ENCODE measurements at places on chromosomes 2 and 18.

DNA sequence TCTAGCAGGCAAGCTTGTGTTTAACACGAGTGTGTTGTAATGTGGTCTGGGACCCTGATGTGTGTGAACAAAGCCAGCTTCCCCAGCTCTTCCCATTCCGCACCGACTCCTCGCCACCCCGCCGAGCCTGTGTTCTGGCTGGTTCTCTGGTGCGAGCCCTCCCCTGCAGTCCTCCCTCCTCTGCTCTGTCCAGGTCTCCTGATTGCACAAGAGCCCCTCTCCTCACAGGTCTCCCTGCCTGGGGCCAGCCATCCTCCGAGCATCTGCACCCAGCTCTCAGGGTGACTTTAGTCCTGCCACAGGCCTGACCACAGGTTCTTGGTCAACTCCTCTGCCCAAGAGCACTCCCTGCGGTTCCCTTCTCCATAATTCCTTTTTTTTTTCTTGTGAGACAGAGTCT is 13.2 kb downstream of the SLC66A3 start:
- no peak for DNase-seq

GRCh38 chr2:35415942-35416341 is 939.6 kb upstream of the CRIM1 start:
- DNase-seq: no peak

- DNase-seq: no peak
These were observed 17.4 kb downstream of the ASB18 start for GRCh38 chr2:236246711-236247246.

DNA sequence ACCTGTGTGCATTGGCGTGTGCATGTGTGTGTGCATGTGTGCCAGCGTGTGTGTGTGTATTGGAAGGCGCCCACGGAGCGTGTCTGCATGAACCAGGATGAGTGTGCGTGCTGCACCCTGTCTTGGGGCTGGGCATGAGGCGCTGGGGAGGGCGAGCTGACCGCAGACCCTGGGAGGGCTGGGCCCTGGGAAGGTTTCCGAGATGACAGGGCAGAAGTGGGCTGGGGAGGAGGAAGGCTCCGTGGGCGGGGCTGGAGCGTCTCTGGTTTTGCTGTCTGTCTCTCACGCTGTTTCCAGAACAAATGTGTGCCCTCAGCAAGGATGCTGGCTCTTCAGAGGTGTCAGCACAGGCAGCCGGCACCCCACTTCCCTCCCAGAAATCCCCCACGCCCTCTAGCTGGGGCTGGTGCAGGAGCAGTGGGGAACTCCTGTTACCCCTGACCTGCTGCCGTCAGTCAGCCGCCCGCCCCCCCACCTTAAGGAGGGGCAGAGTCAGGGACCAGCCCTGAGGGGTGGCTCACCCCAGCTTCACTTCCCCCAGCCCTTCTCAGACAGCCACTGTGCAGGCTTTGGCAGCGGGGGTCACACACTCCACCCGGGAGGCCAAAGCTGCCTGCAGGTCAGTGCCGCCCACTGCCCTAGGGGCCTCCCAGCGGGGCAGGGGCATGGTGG is at the start of gene GPR35:
GPR35 (plus strand) TSS at position 531 of the 672 bp plus-strand sequence. CDS start 4,473 bp downstream, outside the sequence.
- DNase-seq: peak; percentile 15

DNA sequence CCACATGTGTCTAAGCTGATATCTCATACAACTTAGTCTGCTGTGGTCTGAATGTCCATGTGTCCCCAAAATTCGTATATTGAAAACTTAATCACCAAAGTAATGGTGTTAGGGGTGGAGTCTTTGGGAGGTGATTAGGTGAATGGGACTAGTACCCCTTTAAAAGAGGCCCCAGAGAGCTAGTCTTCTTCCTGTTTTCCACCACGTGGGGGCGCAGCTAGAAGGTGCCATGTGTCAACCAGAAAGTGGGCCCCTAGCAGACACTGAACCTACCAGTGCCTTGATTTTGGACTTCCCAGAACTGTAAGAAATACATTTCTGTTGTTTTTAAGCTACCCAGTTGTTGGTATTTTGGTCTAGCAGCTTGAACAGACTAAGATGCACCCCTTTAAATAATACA is 86.6 kb downstream of the ASB1 start:
- no peak for DNase-seq

- DNase-seq: no peak
These were observed 69.0 kb downstream of the RBM43 start for GRCh38 chr2:151192681-151193080.

- DNase-seq: no peak
These were observed 31.1 kb downstream of the NDUFAF7 start for GRCh38 chr2:37262522-37262921.

DNA sequence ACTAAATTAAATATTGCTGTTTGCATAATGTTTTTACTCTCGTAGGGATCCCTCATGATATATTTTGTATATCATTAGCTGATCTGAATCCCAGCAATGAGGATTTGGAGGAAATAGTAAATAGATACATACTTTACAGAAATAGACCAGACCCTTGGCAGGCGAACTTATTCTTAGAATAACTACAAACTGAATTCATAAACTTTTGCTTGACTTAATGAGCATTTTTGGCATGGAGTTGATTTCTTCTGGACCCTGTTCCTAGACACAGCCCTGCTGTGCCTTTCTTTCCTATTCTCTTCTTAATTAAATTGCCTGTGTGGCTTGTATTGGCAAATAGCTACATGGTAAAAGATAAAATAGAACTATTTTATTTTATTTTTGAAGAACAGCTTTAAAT is 145.9 kb downstream of the GREB1L start:
- DNase-seq: no peak

DNA sequence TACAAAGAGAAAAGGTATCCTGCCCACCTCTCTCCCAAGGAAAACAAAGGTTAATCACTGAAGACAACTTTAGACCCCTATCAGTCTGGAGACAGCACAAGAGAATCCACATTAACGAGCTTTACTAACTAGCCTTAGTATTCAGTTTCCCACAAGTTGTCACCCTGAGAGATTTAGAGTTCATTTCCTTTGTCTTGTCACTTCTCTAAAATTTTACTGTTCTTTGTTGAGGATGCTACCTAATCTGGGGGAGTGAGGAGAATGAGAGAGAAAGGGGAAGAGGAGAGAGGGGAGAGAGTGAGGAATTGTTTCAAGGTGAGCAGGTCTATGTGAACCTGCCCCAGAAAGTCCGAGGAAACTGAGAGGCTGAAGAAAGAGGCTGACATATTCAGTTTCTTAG is 28.4 kb downstream of the C2orf76 start:
- DNase-seq: no peak

DNA sequence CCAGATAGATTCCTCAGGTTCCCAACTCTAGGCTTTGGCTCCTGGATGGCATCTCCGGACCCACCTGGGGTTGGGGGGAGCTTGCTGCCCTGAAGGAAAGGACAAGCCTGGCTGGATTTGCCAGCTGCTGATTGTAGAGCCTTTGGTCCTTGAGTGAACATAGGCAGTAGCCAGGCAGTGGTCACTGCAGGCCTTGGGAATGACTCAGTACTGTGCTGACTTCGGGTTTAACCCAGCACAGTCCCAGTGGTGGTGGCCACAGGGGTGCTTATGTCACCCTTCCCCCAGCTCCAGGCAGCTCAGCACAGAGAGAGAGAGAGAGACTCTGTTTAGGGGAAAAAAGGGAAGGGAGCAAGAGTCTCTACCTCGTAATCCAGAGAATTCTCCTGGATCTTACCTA is 27.7 kb upstream of the ACTR2 start:
- no peak for DNase-seq

GRCh38 chr2:200703127-200703925 is 108.4 kb upstream of the BZW1 start:
- peak; percentile 41 for DNase-seq

- DNase-seq: no peak
These were observed 276.2 kb downstream of the MYCN start for GRCh38 chr2:16216558-16216945.

GRCh38 chr2:161165811-161166210 is 5.6 kb downstream of the TANK start:
- no peak for DNase-seq

DNA sequence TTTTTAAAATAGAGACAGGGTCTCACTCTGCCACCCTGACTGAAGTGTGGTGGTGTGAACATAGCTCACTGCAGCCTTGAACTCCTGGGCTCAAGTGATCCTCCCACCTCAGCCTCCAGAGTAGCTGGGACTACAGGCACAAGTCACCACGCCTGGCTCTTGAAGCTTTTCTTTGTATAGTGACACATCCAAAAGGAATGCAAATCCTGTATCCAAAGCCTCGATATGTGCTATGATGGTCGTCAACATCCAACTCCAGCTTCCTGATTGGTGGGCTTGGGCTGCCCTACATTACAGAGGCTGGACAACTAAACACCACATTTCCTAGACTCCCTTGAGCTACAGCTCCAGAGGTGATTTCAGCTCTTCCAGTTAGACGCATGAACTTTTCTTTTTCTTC is 101.7 kb upstream of the PGAP1 start:
- DNase-seq: peak; percentile 28

- DNase-seq: no peak
These were observed 84.2 kb downstream of the LBH start for GRCh38 chr2:30315391-30316063.

DNA sequence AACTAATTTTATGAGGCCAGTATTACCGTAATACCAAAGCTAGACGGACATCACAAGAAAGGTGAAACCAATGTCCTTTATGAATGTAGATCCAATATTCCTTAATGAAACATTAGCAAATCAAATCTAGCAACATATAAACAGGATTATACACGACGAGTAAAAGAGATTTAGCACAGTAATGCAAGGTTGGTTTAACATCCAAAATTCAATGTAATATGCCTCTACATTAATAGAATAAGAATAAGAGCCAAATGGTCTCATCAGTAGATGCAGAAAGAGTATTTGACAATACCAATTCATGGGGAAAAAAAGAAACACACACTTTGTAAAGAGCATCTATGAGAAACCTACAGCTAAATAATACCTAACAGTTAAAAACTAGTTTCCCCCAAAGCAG is 99.5 kb downstream of the TMEM163 start:
- DNase-seq: no peak

DNA sequence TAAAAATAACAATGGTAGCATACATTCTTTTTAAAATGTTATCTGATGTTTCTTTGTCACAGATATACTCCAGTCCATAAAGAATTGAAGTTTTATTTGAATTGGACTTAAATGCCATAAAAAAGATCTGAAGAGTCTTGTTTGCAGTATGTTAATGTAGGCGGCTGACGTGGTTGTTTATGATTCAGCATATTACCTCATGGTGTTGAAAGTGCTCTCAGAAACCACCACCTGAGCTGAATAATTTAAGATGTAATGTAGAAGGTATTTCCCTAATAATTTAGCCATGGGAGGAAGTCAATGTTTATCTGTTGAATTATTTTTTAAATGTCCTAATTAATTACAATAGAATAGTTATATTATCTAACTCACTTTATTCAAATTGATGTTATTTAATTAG is 58.6 kb upstream of the CHN1 start:
- no peak for DNase-seq

- no peak for DNase-seq
These were observed 157.2 kb downstream of the SOCS6 start for GRCh38 chr18:70446063-70446462.

DNA sequence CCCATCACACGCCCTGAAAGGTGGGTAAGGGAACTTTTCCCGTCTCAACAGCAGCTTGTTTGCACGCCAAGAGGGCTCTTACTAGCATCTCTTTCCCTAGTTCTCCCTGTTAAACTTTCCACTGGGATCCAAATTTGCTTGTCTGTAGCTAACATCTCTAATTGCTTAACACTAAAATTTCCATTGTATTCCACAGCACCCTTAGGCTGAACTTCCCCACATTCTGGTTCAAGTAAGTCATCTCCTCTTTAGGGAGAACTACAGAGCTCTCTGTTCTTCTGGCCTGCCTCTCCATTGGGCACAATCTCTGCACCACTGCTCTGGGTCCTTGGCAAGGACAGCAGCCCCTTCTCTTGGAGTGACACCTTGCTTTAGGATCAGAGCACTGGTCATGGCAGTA is 24.0 kb downstream of the UNC50 start:
- no peak for DNase-seq

GRCh38 chr2:46331109-46331766 is 34.0 kb downstream of the EPAS1 start:
- DNase-seq: no peak

DNA sequence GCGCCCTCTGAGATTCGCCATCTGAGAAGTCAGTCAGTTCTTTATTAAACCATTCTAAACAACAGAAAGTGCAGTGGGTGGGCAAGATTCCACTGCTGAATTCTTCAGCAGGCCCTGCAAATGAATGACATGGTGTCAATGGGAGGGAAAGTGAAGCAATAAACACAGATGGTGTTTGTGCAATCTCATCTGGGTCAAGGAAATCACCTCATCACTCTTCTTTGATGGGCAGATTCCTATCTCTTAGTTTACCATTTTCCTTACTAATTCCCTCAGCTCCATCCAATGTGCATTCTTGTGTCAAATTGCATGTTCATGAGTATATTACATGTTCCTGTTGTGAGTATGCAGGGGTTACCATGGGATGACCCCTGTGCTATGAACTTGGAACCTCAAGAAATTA is 100.7 kb upstream of the CYP1B1 start:
- peak; percentile 47 for DNase-seq

GRCh38 chr18:13306583-13306982 is 88.0 kb downstream of the LDLRAD4 start:
- DNase-seq: no peak

DNA sequence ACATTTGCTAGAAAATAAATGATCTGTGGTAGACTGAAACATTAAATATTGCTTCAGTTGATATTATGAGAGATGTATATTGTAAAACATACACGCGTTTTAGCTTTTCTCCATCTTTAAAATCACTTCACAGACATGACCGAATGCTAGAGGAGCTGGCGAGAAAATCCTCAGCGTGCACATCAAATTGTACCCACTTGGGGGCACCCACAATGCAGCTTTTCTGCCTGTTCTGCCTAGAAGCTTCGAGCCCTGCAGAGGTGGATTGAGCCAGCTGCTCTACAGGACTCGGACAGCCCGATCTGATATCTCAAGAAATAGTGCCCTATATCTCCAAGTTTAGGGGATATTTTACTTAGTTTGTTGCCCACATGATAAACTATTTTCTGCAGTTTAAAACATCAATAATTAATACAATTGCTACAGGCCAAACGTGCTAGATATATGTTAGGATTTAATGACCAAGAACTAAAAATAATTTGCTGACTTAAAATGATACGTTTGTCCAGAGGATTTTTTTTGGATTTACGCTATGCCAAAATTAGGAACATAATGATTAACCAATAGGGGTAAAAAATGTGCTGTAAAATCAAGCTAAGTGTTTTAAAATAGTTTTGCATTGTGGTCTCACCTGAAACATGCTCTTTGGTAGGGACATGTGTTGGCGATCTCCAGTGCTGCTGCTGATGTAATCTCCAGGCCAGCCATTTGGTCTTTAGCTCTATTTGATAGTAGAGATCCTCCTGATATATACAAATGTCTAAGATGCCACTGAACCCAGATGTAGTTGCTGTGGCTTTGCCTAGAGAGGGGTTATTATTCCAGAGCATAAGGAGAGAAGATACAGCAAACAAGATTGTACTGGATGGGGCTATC is 22.3 kb upstream of the ATP5MC3 start:
- no peak for DNase-seq

GRCh38 chr18:50307738-50308470 is 20.4 kb upstream of the CXXC1 start:
- DNase-seq: peak; percentile 57

GRCh38 chr2:109395494-109396201 is 218.1 kb downstream of the SEPTIN10 start:
- no peak for DNase-seq

- no peak for DNase-seq
These were observed 29.8 kb upstream of the SLC4A10 start for GRCh38 chr2:161594445-161594844.

GRCh38 chr2:106080959-106081358 is 113.1 kb downstream of the UXS1 start:
- DNase-seq: no peak
